ENCODE measurements at places on chromosomes 4 and X. TPM values are rescaled to one million over a fixed set of nuclear protein-coding genes. Genes with fewer than 3 reads are reported as not detected.
A peak's percentile ranks its signal among the peaks of the same experiment; 100 is the strongest.

Gene GPC4
- total RNA-seq: 67.6 TPM

Gene MAGEA2
- not detected for total RNA-seq

Gene ATP2B3
- 0.37 TPM for total RNA-seq

Gene CXorf65
- total RNA-seq: not detected

Gene CFI
- total RNA-seq: not detected

DNA sequence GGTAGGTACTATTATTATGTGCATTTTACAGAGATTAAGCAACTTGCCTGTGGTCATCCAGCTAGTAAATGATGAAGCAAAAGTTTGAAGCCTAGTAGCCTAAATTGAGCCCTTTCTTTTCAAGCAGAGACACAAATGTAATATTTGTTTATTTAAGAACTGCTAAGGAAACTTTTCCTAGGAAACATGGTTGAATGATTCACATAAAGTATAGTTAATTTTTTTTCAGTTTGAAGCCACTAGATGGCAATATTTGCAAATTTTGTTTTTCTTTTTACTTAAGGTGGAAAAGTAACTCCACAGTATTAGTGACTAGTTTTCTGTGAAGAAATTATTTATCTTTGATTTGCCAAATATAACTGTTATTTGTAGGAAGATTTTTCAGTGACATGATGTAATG, 52.8 kb upstream of the ANKRD17 start:
- no peak overlapping the region for H3K4me3 ChIP-seq
- peak overlapping the region; percentile 0 for H3K27ac ChIP-seq
- peaks cover 27% of the 10 kb centered on the region for H3K4me1 ChIP-seq
- no peaks in the 10 kb centered on the region for H3K27me3 ChIP-seq
- no peaks in the 10 kb centered on the region for H3K36me3 ChIP-seq

DNA sequence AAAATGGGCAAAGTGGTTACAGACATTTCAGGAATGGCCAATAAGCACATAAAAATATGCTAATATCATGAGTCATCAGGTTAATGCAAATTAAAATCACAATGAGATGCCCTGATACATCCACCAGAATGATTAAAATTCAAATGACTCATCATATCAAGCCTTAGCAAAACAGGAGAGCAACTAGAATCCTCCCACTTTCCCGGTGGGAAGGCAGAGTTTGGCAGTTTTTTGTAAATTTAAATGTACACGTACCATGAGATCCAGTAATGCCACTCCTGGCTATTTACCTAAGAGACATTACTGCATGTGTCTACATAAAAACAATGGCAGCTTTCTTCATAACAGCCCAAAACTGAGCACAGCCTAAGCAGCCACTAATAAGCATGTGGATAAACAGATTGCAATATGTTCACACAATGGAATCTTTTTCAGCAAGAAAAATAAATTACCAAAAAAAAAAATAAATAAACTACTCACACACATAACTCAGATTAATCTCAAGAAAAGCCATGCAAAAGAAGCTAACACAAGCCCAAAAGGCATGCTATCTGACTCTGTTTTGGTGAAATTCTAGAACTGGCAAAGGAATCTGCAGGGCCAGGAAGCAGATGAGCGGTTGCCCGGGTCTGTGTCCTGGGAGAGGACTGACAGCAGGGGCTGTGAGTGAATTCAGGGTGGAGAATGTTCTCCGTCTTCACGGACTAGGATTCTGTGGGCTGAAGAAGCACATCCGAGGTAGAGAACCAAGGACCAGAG, 48.8 kb downstream of the AFAP1 start:
- peaks cover 6% of the 10 kb centered on the region for H3K36me3 ChIP-seq
- H3K27me3 ChIP-seq: no peaks in the 10 kb centered on the region
- H3K27ac ChIP-seq: peak overlapping the region; percentile 90
- H3K4me1 ChIP-seq: peaks cover 81% of the 10 kb centered on the region
- no peak for DNase-seq
- peak overlapping the region; percentile 33 for H3K4me3 ChIP-seq

- H3K27me3 ChIP-seq: no peaks in the 10 kb centered on the region
- H3K36me3 ChIP-seq: no peaks in the 10 kb centered on the region
- no peaks in the 10 kb centered on the region for H3K4me1 ChIP-seq
- no peak for DNase-seq
- no peak overlapping the region for H3K4me3 ChIP-seq
These were observed 439.8 kb downstream of the NLGN4X start for GRCh38 chrX:5788910-5789309.

DNA sequence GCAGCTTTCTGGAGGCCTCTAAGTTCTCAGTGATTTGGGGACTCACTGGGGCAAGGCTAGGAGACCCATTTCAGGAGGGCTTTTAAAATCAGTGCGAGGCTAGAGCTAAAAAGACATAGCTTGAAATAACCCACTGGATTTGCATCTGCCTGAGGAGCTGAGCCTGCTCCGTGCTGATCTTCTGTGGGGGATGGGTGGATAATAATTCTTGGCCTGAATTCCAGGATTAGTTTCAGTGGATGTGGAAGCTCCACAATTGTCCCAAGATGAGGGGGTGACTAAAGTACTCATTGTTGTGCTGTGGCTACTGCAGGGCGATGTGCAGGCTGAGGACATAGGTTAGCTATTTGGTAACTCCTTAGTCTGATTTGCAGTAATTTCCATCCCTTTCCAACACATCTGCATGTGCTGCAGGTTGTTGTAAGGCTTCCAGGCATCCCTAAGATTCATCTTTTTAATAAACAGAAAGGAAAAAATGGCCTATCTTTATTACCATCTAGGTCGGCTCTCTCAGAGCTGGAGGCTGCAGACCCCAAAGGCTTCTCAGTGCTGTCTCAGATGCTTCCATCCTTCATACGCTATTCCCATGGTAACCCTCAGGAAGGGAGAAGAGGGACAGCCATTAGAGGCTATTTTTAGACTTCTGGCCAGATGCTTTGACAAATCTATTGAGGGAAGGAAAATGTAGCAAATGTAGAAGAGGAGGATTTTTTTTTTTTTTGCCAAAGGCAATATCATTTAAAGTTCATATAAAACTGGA, 63.4 kb downstream of the GRXCR1 start:
- H3K36me3 ChIP-seq: no peaks in the 10 kb centered on the region
- peaks cover 2% of the 10 kb centered on the region for H3K27me3 ChIP-seq
- H3K4me1 ChIP-seq: no peaks in the 10 kb centered on the region
- DNase-seq: no peak
- no peak overlapping the region for H3K4me3 ChIP-seq

GRCh38 chrX:9678215-9678965, 87.3 kb downstream of the GPR143 start:
- H3K4me1 ChIP-seq: peaks cover 12% of the 10 kb centered on the region
- H3K27me3 ChIP-seq: no peaks in the 10 kb centered on the region
- no peak overlapping the region for H3K4me3 ChIP-seq
- no peaks in the 10 kb centered on the region for H3K36me3 ChIP-seq
- peak overlapping the region; percentile 3 for H3K27ac ChIP-seq

DNA sequence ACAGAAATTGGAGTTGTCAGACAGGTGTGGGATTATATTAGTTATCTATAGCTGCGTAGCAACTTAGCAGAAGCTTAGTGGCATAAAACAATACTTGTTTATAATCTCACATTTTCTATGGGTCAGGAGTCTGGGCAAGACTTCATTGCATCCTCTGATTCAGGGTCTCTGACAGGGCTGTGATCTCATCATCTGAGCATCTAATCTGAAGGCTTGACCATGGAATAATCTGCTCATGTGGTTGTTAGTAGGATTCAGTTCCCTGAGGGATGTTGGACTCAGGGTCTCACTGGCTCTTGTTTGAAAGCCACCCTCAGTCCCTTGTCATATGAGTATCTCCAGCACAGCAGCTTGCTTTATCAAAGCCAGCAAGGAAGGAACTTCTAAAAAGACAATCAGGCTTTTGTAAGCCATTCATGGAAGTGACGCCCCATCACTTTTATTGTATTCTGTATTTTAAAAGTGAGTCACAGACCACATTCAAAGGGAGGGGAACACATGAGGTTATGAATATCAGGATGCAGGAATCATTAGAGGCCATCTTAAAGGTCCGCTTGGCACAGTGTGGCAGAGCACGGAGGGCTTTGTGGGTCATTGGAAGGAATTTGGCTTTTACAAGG, 37.2 kb upstream of the FAM9B start:
- no peak for DNase-seq
- no peaks in the 10 kb centered on the region for H3K36me3 ChIP-seq
- no peak overlapping the region for H3K4me3 ChIP-seq
- H3K4me1 ChIP-seq: no peaks in the 10 kb centered on the region
- H3K27ac ChIP-seq: no peak overlapping the region

GRCh38 chrX:41337140-41337539, 3.2 kb downstream of the DDX3X start:
- peaks cover 45% of the 10 kb centered on the region for H3K4me1 ChIP-seq
- no peaks in the 10 kb centered on the region for H3K27me3 ChIP-seq
- peak overlapping the region; percentile 37 for H3K27ac ChIP-seq
- peaks cover 8% of the 10 kb centered on the region for H3K36me3 ChIP-seq

DNA sequence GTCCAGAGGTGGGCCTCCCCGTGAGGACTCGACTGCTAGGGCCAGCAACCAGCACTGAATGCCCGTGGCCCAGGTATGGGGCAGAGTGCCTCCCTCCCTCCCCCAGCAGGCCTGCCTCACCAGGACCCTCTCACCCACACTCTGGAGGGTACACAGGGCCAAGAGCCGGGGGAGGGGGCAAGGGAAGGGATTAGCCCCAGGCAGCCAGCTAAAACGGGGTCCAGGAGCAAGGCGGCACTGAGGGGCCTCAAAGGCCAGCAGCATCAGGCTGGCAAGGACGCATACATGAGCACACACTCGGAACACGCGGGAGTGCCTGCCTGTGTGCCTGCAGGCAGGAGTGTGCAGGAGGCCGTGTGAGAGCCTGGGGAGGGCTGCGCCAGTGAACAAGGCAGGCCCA, 18.3 kb upstream of the DUSP9 start:
- H3K27me3 ChIP-seq: no peaks in the 10 kb centered on the region
- H3K36me3 ChIP-seq: peaks cover 2% of the 10 kb centered on the region
- H3K4me1 ChIP-seq: peaks cover 4% of the 10 kb centered on the region
- DNase-seq: peak; percentile 77
- H3K27ac ChIP-seq: no peak overlapping the region
- no peak overlapping the region for H3K4me3 ChIP-seq

- no peaks in the 10 kb centered on the region for H3K36me3 ChIP-seq
- no peak overlapping the region for H3K27ac ChIP-seq
- no peaks in the 10 kb centered on the region for H3K27me3 ChIP-seq
These were observed 4.4 kb upstream of the DCTD start for GRCh38 chr4:182921608-182922007.

DNA sequence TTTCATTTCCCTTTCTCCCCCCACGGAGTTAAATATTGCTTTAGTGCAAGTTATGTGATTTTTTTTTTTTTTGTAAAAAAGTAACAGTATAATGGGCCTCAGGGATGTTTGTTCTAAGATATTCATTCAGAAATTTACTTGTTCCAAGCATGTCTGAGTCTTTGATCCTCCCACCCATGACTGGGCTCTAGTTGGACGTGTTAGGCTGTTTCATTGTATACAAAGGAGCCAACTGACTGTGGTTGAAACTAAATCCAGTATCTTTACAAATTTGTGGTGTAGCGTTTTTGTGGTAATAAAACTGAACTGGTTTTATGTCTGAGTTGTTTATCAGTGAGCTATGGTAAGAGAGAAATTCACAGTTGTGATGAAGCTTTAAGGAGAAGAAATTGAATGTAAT, 74.1 kb downstream of the DOCK11 start:
- no peak overlapping the region for H3K4me3 ChIP-seq
- no peak for DNase-seq
- H3K36me3 ChIP-seq: peaks cover 8% of the 10 kb centered on the region

DNA sequence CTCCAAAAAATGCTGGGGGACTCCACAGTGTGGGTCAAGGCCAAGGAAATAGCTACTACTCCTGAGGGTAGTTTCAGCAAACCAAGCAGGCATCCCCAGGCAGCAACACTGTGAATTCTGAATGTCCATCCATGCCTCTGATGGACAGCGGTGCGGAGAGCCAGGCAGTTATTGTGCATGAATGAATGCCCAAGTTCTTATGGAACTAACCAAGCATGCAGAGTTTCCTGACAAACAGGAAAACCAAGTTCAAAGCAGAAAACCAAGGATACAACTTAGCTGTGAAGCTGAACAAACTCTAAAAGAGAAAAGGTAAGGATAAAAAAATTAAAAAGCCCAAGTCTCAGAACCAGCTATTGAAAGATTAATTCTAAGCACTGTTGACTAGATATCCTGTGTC, 642.6 kb upstream of the HS3ST1 start:
- H3K4me3 ChIP-seq: no peak overlapping the region
- no peak for DNase-seq
- H3K27me3 ChIP-seq: no peaks in the 10 kb centered on the region
- H3K4me1 ChIP-seq: no peaks in the 10 kb centered on the region

- no peak overlapping the region for H3K4me3 ChIP-seq
- H3K27me3 ChIP-seq: no peaks in the 10 kb centered on the region
- DNase-seq: no peak
- no peaks in the 10 kb centered on the region for H3K36me3 ChIP-seq
- no peaks in the 10 kb centered on the region for H3K4me1 ChIP-seq
- H3K27ac ChIP-seq: no peak overlapping the region
These were observed 62.2 kb downstream of the PPP1R2C start for GRCh38 chrX:42715701-42716262.

- H3K4me3 ChIP-seq: peak overlapping the region; percentile 76
- peaks cover 18% of the 10 kb centered on the region for H3K4me1 ChIP-seq
- H3K36me3 ChIP-seq: no peaks in the 10 kb centered on the region
- no peak for DNase-seq
These were observed 590 bp upstream of the CCDC110 start for GRCh38 chr4:185472103-185472542.

- H3K27me3 ChIP-seq: no peaks in the 10 kb centered on the region
- no peak for DNase-seq
- no peaks in the 10 kb centered on the region for H3K36me3 ChIP-seq
- peaks cover 12% of the 10 kb centered on the region for H3K4me1 ChIP-seq
- H3K27ac ChIP-seq: no peak overlapping the region
- H3K4me3 ChIP-seq: no peak overlapping the region
These were observed 32.4 kb downstream of the KLHL8 start for GRCh38 chr4:87188048-87188447.

DNA sequence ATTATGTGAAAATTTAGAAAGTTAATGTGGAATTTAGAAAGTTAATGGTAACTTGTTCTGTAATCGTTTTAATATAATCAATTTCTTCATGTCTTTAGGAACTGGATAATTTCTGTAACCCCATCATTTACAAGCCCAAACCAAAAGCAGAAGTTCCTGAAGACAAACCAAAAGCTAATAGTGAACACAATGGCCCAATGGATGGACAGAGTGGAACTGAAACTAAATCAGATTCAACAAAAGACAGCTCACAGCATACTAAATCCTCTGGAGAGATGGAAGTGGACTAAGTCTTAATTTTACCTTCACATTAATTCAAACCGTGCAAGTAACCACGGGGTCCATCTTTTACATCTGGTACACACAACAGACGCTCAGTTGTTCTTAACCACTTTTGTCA, 48.1 kb upstream of the PLK4 start:
- H3K36me3 ChIP-seq: peaks cover 6% of the 10 kb centered on the region
- DNase-seq: no peak
- no peak overlapping the region for H3K27ac ChIP-seq
- no peak overlapping the region for H3K4me3 ChIP-seq
- no peaks in the 10 kb centered on the region for H3K27me3 ChIP-seq
- H3K4me1 ChIP-seq: no peaks in the 10 kb centered on the region
